ENCODE measurements at places on chromosomes 5 and 9.

GRCh38 chr5:82849885-82850284 is 227.3 kb downstream of the TMEM167A start:
- DNase-seq: no peak

- DNase-seq: no peak
Measured at GRCh38 chr5:155050384-155051019, 36.9 kb downstream of the KIF4B start.

DNA sequence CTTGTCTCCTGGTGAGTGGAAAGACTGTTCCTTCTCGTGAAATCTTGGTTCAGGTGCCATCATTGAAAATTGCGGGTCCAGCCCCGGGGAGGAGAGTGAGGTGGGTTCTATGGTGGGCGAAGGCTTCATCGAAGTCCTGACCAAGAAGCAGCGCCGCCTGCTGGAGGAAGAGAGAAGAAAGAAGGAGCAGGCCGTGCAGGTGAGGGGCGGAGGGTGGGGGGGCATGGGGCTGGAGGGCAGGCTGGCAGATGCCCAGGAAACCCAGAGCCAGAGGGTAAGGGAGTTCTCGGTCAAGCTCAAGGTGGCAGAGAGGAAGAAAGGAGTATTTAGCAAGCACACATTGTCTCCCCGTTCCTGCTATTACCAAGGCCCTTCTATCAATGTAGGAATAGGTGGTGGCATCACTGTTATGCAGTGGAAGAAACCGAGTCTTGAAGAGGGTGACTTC is 24.3 kb upstream of the POMT1 start:
- DNase-seq: peak; percentile 35

DNA sequence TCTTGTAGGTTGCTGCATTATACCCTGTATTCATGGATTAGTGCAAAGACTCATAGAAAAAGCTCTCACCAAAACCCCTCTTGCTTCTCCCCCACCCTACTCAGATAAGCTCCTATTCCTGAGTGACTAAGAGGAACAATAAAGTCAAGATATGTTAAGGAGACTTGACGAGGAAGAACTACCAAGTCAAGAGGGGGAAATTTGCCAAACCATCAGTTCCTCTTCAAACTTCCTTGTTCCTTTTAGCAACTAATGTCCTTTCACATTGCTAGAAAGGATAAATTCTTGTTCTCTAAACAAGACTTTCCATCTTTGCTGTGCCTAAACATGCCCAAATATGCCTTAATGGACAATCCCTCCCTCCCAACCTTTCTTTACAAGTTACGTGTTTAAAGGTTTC is 27.0 kb downstream of the CNOT8 start:
- DNase-seq: no peak

- DNase-seq: peak; percentile 73
Measured at GRCh38 chr5:82952326-82952725, 124.9 kb downstream of the TMEM167A start.

DNA sequence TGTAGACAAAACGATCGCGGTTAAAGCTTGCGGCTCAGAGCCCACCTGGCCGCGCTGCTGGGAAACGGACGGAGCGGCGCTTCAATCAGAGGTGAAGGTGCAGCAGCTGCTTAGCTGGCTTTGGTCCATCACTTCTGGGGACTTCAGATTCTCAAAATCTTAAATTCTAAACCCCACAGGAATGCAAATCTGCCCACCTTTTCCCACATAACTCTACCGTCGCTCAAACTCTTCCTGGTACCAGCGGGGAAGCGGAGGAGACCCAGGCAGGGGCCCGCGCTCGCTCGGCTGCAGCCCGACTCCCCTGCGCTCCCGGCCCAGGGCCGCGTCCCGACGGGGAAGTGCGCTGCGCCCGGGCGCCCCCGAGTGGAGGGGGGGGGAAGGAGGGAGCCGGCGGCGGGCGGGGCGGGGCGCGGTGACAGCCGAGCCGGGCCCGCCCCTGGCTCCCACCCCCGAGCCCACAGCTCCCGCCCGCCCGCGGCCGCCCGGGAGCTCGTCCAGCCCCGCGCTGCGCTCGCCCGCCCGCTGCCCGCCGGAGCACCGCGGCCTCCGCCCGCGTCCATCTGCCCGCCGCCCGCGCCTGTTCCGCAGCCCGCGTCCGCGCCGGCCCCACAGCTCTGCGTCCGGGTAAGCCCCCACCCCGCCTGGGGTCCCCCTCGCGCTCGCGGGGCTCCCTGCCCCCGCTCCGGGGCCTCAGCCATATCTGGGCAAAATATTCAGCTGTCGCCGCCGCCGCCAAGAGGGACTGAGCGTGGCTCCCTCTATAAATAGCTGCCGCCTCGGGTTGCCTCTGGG is at the start of gene TMOD1:
TMOD1 (plus strand) TSS at position 490 of the 795 bp plus-strand sequence. CDS start 22,523 bp downstream, outside the sequence.
- peak; percentile 44 for DNase-seq

GRCh38 chr5:165138236-165138635 is 1632.8 kb downstream of the MAT2B start:
- DNase-seq: no peak

DNA sequence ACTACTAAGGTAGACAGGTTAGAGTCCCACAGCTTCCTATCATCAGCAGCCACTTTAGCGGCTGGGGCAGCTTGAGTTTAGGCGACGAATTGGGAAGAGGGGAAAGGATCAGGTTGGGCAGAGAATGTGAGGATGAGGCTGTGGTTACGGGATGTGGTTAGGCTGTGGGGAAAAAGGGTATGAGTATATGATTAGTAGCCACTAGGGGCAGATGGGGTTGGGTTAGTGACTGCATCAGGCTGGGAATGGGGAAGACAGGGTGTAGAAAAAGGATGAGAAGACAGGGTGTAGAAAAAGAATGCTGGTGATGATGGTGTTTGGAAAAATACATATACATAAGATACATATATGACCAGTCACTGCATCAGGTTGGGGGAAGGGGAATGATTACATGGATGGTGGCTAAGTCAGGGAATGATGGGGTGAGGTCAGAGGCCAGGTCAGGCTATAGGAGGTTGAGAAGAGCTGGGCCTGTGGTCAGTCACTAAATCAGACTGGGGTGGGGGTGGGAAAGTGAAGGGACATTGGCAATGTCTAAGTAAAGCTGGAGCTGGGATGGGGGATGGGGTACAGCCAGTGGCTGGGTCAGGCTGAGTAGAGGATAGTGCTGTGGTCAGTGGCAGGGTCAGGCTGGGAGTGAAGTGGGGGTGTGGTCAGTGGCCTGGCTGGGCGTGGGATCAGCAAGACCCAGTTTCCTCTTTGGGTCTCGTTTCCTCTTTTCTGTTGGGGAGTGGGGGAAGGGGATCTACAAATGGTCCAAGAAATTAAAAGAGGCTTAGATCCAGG is 2.1 kb downstream of the TLN1 start:
- peak; percentile 82 for DNase-seq

DNA sequence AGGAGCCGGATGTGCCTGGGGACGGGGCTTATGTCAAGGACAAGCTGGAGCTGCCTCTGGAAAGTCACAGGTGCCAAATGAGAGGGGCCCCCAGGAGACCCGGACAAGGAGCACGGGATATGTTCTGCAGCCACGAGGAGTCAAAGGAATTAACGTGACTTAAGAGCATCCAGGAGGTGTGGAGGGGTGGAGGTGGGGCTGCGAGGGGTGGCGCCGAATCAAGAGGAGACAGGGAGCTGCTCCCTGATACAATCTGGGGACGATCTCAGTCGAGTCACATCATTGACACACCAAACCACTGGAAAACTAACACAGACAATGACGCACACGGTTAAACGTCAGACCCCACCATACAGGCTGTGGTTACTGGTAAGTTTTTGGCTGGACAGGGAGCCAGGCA is 10.4 kb downstream of the CCDC127 start:
- DNase-seq: no peak

DNA sequence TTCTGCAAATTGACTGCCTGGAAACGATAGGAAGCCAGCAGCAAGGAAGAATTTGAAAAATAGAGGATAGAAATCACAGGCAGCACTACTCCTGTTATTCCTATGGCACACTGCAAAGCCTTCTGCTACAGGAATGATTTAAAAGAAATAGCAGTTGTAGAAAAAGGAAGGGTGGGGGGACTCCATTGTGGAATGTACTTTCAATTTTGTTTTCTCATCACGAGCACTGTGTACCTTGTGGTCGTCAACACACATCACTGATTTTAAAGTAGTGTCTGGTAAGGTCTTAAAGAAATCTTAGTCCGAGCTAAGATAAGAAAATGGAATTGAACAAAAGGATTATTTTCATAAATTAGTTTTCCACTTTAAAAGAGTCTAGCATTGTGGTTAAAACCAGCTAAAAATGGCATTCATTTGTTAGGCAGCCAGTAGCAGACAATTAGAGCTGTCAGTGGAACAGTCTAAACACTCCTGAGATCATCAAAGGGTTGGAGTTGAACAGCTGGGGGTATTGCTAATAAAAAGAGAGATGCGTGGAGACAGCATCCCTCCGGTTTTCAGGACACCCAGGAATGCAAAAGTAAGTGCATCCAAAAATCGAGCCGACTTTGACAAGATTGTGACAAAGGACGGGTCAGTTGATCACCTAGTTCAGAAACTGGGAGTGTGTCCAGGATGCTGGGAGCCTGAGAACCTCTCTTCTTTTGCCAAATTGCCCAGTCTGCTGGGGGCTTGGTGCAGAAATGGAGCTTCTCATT is 97.8 kb upstream of the WWC1 start:
- DNase-seq: no peak

DNA sequence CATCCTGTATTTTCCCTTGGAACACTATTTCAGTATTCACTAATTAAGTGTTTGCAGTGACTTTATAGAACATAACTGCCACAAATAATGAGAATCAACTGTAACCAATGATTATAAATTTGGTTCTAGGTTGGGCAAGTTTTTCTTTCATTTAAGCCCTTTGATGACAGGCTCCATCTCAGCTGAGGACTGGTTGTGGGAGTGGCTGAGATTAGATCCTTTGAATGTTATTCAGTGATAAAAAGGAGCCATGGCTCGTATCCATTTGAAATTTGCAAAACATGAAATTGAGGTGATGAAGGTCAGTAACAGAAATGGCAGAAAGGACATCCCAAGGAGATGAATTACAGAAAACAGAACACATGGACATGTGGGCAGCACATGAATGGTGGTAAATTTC is 138.1 kb upstream of the PCA3 start:
- DNase-seq: no peak

DNA sequence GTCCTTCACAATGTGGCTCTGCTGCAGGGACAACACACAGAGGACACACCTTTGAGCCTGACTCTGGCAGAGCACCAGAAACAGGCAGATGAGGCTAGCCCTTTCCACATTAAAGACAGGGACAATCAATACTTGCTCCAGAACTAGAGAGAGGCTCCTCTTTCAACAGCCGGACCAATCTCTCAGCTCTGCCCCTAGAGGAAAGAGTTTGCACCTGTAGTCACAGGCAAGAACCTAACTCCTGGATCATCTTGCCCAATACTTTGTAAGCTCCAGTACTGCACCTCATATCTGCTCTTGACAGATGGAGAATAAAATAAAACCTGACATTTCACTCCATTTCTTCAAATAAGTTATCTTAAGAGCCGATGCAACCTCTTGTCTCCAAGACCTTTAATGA is 52.1 kb downstream of the EPB41L4A start:
- DNase-seq: peak; percentile 56

- no peak for DNase-seq
Measured at GRCh38 chr5:117177302-117177701, 602.7 kb upstream of the SEMA6A start.

DNA sequence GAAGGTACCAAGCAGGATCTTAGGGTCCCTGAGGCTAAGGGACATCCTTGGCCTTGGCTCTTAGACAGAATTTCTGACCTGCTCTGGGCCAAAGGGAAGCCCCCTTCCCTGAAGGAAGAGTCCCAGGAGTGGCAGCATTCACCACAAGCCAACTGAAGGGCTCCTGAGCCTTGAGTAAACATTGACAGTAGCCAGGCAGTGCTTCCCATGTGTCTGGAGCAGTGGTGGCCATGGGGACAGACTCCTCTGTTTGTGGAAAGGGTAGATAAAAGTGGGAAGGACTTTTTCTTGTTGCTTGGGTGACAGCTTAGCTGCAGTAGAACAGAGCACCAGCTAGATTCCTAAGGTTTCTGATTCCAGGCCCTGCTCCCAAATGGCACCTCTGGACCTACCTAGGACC is 61.4 kb upstream of the VLDLR start:
- no peak for DNase-seq

GRCh38 chr5:113245427-113246225 is 189.2 kb downstream of the TSSK1B start:
- no peak for DNase-seq

DNA sequence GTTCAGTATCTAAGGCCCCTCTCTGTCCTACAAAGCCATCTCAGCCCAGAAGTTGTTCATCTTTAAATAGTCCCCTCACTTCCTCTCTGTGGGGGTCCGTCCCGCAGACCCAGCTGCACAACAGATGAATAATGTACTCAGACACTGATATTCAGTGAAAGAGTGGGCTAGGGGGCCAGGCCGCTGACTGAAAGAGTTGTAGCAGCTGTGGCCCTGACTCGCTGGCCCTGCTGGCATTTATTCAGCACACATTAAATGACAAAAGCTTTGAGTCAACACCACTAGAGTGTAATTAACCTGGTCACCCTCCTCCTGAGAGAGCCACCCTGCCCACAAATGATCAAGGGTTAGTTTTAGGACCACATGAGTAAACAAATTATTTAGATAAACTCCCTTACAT is 76.3 kb downstream of the MED10 start:
- no peak for DNase-seq

DNA sequence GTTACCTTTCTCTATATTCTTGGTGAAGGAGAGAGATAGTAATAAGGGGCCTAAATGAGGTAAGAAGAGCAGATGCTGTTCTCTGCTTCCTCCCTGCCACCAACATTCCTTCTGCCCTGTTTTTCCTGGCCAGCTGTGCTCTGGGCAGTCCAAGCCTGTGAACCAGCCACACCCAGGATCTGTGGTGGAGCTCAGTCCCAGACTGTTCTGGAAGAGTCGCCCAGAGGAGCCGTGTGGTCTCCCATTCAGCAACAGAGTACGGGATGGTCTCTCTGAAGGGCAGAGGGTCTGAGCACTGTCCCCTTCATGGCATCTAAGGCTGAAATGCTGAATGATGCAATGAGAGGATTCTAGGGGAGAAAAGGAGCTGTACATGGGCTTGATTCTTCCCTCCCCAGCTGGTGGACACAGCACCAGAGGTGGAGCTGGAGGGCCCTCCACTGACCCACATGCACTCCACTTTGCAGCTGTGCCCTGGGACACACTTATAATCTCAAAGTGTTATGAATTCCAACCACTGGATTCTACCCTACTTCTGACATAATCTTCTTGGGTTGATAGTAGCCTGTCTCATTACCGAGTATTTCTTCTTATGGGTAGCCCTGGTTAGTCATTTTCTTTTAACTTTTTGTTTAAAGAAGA is 70.8 kb upstream of the RPS23 start:
- no peak for DNase-seq

Data from epithelial cell of esophagus (primary cell).